ENCODE measurements at places on chromosomes 6 and 20.

DNA sequence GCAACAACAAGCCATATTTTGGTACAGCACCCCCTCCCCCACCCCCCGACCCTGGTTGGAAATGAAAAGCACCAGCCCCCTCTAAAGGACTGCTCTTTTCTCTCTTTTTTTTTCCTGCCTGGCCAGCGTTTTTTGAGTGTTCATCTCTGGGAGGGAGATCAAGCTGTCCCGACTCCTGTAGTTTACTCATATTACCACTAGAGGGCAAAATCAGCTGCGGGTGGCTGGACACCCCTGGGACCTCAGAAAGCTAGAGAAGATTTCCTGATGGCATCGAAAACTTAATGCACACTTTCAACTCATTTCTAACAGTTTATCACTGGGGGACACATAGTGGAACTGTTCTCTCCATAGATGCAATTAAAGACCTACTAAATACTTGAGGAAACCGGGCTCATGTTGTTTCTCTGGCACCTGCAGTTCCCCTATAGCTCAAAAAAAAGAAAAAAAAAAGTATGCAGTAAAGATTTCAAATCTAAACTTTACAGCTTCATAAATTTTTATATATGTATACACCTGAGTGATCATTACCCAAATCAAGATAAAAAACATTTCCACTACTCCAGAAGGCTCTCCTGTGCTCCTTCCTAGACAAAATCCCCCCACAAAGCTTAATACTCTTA, 24.4 kb downstream of the CNBD2 start:
- peak; percentile 58 for DNase-seq

DNA sequence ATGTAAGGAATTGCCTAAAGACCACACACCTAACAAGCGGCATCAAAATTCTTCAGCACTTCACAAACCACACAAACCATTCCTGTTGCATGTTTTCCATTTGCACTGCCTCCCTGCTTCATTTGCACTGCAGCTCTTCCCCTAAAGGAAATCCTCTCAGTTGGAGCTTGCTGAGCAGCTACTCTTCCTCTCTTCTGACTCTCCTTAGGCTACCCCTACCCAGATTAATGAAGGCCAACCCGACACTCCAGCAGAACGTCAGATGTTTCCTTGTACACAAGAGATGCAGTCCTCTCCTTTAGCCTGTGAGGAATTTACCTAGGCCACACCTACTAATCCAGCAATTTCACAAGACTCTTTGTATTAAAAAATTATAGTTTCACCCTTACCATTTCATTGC, 8.1 kb downstream of the BEND6 start:
- DNase-seq: no peak

DNA sequence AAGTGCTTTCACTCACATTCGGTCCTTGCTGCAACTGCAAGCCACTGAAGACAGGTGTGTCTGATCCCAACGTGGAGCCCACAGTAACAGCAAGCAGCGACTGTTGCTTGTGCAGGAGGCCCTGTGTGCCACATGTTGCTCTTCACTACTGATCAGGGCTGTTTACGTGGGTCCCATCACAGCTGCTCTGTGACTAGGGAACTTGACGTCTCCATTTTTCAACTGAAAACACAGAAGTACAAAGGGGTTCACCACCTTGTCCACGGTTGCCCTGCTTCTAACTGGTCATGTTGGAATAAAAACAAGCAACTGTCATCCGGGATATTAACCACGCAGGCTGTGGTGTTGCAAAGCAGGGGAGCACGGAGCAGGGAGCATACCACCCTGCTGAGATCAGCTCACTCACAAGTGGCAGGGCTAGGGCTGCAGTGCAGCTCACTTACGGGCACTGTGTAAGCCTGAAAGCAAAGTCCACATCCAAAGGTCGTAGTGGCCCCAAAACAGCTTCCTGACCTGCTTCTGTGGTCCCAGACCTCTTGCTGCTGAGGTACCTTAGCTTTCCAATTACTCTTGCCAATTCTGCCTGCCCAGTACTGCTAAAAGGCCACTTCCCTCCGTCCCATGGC, 105.8 kb upstream of the DUSP22 start:
- DNase-seq: peak; percentile 28

- DNase-seq: peak; percentile 86
Observed at GRCh38 chr6:129749749-129750120, 39.8 kb upstream of the ARHGAP18 start.

DNA sequence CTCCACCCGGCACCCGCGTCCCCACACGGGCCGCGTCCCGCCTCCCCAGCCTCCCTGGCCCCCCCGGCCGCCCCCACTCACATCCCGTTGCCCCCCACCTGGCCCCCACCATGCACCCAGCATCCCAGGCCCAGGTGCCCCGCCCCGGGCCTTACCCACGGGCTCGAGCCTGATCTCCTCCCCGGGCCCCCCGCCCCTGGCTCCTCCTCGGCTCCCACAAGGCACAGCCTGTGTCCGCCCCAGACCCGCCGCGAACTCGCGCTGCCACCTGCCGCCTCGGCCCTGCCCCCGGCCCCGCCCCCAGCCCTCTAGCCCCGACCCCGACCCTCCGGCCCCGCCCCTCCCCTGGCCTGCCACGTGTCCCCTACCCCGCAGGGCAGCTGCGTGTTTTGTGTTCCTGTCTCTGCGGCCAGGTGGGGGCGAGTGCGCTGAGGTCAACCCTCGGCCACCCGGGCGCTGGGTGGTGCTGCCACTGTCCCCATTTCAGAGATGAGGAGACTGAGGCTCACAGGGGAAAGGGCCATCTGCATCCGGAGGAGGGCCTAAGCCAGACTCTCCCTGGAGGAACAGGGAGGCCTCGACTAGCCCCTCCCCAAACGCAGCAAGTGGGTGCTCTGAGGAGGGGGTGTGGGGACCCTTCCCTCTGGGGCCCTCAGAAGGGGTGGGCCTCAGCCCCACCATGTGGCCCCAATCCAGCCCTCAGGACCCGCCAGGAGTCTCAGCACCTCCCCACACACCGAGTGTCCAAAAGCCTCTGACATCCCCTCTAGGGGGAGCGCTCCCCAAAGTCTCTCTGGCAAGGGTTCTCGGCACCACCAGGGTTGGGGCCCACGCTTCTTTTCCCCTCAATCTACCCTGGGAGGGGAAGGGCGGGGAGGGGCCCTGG, 99.8 kb downstream of the TAF4 start:
- DNase-seq: no peak

DNA sequence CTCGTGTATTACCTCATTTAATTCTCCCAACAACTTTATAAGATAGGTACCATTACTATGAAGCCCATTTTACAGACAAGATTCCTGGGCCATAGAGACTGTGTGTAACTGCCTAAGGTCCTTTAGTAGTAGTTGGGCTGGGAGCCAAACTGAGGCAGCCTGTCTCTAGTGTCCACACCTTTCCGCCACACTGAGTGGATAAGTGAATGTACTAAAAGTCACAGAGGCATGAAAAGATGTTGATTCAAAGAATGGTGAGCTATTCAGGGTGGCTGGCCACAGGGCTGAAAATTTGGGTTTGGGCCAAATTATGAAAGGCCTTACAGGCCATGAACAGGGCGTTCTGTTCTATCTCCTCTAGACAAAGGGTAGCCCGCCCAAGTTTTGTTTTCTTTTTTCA, 11.0 kb downstream of the CD24 start:
- DNase-seq: no peak

DNA sequence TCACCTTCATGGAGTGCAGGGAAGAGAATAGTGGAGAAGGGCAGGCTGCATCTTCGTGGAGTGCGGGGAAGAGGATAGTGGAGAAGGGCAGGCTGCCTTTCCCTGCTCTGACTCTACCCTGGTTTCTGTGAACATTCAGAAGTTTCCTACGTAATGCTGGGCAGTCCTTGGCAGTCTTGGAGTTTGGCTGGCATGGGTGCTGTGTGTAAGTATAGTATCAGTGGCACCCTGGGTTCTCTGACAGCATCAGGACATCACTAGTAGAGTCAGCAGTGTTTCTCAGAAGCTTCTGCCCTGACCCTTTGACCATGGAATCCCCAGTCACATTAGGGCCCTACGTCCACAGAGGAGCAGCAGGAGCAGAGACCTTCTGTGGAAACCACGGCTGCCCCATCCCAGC, 352.9 kb downstream of the NRN1 start:
- DNase-seq: no peak

- no peak for DNase-seq
Observed at GRCh38 chr6:138331444-138331843, 46.3 kb upstream of the SMIM28 start.

DNA sequence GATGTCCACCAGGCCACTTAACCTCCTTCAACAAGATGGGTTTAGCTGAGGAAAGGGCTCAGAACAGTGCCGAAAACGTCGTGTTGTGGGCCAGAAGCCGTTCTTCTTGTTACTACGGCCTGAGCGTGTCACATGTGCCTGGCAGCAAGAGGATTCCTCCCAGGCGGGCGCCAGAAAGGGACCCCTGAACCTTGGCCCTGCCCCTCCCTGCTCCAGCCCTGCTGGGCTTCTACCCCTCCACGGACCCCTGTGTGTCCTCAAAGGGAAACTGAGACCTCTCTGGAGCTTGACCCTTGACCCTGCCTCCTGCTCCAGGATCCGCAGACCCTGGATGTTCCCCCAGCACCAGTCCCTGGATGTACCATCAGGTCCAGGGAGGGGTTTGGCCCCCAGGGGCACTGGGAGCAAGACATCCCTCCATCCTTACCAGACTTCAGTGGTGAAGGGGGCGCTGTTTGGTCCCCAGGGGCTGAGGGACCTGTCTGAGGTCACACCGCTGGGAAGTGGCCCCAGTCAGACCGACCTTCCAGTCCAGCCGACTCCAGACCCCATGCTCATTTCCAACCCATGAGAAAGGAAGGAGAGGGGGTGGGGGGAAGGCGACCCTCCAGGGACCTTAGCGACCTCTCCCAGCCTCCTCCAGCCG, 10.1 kb downstream of the HRH3 start:
- no peak for DNase-seq

DNA sequence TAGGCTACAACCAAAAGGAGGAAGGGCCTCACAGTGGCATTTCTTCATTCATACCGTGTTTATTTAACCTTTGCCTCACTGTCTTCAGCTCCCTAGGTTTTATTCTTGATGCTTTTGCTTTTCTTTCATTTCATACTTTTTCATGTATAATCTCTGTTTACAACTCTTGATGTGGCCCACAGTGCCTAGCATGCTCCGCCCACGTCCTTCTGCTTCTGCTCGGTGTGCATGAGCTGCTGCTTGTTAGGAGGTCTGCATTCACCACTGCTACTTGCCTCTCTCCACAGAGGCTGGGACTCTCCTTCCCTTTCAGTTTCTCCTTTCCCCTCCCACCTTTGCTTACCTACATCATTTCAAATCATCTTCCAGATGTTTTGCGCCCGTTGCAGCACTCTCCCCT, 147.6 kb downstream of the EYA4 start:
- DNase-seq: no peak

DNA sequence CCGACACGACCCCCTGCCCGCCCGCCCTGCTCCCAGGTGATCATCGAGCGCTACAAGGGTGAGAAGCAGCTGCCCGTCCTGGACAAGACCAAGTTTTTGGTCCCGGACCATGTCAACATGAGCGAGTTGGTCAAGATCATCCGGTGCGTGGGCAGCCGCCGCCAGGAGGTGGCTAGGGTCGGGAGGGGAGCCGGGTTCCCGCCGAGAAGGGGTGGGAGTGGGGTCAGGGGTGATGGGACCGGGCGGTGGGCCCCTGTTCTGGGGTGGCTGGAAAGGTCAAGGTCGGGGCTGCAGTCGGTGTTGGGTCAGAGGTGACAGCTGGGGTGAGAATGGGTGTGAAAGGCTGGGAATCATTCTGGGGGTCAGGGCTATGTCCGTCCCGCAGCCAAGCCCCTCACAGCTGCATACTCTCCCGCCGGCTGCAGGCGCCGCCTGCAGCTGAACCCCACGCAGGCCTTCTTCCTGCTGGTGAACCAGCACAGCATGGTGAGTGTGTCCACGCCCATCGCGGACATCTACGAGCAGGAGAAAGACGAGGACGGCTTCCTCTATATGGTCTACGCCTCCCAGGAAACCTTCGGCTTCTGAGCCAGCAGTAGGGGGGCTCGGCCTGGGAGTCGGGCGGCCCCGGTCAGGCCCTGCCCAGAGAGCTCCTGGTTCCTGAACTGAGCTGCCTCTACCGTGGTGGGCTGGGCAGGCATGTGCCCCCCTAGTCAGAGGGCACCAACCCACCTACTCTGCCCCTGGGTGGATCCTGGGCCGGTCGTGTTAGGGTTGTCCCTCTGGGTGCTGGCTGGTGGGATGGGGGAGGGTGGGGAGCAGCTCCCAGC, 1.0 kb downstream of the MAP1LC3A start:
- DNase-seq: no peak

DNA sequence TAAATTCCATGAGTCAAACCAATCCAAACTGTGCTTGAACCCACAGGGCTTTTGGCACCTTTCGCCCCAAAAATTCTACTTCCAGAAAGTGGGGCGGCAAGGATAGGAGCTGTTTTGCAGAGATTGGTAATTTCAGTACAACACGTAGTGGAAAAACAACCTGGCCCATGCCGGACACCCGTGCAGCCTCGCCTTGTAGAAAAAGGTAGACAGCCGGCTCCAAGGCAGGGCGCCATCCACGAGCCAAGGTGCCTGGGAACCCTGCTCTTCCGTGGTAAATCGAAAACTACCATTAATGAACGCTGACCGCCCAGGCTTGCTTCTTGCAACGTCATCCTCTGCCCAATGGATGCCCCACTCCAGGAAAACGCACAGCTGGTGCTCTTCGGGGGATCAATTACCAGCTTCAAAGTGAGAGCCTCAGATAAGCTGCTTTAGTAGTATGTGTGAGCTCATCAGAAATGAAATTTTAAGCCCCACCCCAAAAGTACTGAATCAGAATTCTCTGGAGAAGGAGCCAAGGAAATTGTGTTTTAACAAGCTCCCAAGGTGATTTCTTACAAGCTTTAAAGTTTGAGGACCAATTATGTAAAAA, 1.8 kb downstream of the OOEP start:
- no peak for DNase-seq

DNA sequence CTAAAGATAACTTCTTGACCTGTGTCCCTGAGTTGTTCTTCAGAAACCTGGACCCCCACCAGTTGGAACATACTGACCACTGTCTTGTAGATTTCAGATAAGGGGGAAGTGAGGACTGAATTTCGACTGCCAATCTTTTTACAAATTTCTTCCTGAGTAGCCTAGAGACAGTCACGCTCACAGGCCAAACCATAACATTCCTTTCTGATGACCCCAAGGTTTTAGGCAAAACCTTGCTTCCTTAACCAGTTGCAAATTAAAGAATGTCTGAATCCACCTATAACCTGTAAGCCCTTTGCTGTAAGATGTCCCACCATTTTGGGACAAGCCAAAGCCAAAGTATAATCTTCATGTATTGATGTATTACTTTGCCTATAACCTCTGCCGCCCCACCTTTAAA, 306.9 kb downstream of the LRFN2 start:
- DNase-seq: no peak

GRCh38 chr6:142592876-142593275, 291.1 kb downstream of the ADGRG6 start:
- DNase-seq: no peak

DNA sequence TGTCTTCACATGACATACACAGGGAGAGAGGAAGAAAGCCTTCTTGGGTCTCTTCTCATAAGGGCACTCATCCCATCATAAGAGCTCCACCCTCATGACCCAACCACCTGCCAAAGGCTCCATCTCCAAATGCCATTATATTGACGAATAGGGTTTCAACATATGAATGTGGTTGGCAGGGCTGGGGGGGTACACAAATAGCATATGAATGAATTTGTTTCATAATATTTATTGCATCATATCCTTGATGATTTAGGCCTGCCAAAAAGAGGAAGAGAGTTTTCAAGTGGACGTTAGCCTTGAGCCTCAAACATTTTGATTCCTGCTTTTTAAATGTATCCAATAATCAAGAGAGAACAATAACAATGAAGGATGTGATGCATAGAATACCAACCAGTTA, 26.2 kb upstream of the OPRM1 start:
- DNase-seq: no peak
